ENCODE measurements at places on chromosomes 4 and X. TPM values are rescaled to one million over a fixed set of nuclear protein-coding genes. Genes with fewer than 3 reads are reported as not detected.

The USP51 gene
- total RNA-seq = 3.3 TPM

GRCh38 chr4:25870081-25870480 lies 7.3 kb upstream of the SEL1L3 start:
- peaks cover 6% of the 10 kb centered on the region for H3K4me1 ChIP-seq
- no peaks in the 10 kb centered on the region for H3K36me3 ChIP-seq
- H3K27me3 ChIP-seq = no peaks in the 10 kb centered on the region
- H3K4me3 ChIP-seq = no peak overlapping the region

DNA sequence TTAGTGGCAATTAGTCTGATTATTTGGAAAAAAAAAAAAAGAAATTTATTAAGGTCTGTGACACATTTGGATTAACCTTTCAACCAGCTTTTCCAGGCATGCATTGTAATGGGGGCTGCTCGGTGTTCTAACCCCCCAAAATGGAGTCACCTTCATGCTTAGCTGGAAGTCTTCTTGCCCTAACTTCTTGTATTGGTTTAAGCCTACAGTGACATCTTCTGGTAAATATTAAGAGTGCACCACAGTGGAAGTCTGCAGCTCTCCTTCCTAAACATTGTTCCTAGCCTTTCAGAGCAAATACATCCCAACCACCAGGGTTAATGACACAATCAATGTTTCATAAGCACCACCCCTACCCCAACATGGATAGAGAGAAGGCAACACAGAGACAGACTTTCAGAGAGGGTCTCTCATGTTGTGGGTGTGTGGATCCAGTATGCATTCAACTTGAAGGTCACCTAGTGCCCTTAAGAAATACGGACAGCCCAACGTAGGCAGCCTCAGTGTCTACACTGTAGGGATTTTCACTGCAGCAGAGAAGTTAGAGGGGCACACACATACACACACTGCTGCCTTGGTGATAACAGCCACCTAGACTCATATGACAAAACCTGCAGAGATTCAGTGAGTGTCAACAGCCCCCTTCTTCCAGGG lies 142.9 kb upstream of the MBNL3 start:
- no peaks in the 10 kb centered on the region for H3K27me3 ChIP-seq
- DNase-seq = peak; percentile 37
- H3K4me1 ChIP-seq = no peaks in the 10 kb centered on the region

The ZAR1 gene
- 0.23 TPM for total RNA-seq

DNA sequence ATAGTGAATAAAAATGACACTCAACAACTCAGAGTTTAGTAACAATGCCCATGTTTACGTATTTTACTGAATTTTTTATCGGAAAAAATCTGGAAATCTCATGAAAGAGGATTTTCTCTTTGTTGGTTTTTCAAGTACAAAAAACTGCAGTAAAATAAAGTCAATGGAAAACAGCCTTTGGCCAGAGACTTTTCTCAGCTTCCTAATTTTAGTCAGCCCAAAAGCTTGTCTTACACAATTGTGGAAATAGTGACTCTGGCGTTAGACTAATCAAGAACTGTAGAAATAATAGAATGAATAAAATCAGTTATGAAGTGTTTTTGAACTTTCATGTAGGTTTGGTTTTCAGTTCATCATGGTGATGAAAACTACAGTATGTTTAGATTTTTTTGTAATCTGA lies 234.7 kb downstream of the DKK2 start:
- no peaks in the 10 kb centered on the region for H3K4me1 ChIP-seq
- peaks cover 9% of the 10 kb centered on the region for H3K27me3 ChIP-seq
- H3K27ac ChIP-seq = no peak overlapping the region
- no peak overlapping the region for H3K4me3 ChIP-seq

Measured in left lung (tissue), 14 donors.